ENCODE measurements at places on chromosomes 7 and 10. TPM values are rescaled to one million over a fixed set of nuclear protein-coding genes. Genes with fewer than 3 reads are reported as not detected.
A peak's percentile ranks its signal among the peaks of the same experiment; 100 is the strongest.

- DNase-seq: no peak
Observed at GRCh38 chr7:158468181-158468580, 119.4 kb downstream of the PTPRN2 start.

- DNase-seq: no peak
Observed at GRCh38 chr10:7651853-7652470, 14.8 kb downstream of the ITIH5 start.

Gene PLXDC2
- total RNA-seq: 0.41 TPM

GRCh38 chr7:78370936-78371335 is 572.4 kb downstream of the PHTF2 start:
- no peak for DNase-seq

DNA sequence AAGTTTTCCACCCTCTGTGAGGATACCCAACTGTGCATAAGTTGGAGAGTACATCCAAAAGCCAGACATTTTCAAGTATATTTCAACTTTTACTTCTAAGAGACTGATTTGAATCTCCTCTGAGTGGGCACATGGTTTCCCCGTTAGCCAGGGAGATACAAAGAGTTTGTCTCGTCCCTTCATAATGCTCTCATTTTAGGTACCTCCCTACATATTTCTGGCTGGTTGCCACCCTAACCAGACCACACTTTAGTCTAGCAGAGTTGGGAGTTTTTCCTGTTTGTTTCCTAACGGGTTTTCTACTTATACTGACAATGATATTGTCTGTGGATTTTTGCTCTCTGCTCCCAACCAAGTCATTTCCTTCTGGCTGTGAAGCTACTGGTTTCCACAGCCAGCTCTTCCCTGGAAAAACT is 180.3 kb downstream of the CCDC71L start:
- DNase-seq: no peak

DNA sequence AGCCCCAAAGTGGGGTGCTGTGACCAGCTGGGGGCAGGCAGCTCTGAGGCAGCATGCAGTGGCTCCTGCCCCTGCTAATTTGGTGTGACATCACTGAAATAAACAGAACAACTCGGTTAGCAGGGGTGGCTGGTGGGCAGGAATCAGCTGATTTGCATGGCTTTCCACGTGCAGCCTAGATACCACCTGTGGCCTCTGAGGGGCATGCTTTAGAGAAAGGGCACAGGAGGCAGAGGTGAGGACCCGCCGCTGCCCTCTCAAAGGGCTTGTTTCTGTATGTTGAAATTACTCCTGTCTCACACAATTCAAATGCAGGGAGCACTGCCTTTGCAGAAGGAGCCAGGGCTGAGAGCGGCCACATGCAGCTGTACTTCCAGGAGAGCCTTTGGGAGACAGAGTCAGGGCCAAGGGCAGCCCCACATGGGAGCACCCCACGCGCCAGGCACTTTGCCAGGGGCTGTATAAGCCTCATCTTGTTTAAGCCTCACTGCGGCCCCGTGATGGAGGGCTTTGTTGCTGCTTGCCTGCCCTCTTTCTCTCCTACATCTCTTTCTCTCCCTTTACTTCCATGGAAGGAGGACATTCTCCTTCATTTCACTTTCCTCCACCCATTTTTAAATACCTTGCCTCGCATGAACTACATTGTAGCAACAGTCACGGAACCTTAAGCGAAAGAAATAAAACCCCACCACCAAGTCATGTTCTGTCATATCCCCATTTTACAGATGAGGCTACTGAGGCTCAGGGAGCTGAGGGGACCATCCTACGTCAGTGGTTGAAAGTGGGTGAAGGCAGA is 137.7 kb downstream of the ZMIZ1 start:
- DNase-seq: no peak

DNA sequence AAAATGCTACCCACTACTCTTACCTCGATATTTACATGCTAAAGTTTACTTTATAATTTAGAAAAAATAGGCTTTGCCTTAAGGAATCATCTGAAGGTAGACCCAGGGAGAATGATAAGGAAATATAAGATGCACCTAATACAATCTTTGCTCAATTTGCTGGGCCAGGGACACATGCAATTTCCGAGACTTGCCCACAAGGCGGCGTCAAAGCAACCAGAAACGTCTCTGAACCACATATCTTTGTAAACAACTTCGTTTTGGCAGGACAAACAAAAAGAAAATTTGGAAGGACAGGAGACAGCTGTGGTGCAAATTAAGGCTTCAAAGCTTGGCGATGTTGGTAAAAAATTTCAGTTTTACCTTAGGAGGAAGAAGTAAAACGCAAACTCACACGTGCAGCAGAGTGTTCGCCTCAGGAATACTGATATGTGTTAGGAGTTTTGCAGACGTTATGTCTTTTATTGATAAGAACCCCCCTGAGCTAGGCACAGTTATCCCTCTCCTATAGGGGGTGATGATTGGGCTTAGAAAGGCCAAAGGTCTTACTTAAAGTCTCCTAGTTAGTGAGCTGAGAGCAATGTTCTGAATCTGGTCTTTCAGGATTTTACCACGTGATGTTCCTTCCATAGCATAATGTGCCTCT is 134.3 kb downstream of the PRKCQ start:
- DNase-seq: peak; percentile 76

GRCh38 chr10:132788831-132789219 is 2.9 kb upstream of the NKX6-2 start:
- DNase-seq: no peak

Gene GPR146
- total RNA-seq: 13.7 TPM

DNA sequence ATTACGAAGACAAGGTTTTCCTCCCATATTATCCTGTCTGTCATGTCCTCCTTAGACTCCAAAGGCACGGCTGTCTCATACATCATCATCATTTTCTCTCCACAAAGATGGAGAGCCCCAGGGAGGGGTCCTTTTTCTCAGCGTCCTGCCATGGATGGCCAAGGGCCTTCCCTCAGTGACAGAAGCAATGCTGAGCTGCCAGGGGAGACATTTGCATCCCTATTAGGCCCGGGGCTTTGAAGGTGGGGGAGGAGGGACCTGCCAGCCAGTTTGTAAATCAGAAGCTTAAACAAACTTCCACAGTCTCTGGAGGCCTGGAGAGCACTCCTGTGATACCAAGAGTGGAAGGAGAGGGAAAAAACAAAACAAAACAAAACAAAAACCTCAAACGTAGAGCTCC is 112.4 kb upstream of the ADO start:
- DNase-seq: no peak

DNA sequence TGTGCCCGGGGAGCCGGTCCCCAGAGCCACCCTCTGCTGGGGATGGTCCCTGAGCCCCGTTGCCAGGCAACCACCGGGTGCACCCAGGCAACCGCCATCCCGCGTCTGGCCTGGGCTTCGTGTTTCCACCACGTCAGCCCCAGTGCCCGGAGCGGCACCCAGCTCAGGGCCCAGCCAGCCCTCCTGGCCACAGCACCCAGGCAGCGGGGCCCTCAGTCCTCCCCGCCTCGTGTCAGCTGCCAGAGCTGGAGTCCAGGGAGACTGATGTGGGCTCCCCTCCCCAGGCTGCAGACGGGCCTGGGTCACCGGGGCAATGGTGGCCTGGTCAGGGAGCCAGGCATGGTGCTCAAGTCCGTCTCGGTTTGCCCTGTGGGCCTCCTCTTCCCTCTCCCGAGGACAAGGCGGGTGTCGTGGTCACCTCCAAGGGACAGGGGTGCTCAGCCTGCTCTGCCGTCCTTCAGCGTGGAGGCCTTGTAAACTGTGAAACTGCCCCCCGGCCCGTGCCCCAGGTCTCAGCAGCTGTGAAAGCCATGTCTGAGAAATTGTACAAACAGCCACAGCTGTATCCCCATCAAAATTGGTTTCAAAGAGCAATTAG is 72.5 kb downstream of the MICALL2 start:
- DNase-seq: no peak

Gene LIPN
- total RNA-seq: not detected

Gene LRRD1
- total RNA-seq: not detected

DNA sequence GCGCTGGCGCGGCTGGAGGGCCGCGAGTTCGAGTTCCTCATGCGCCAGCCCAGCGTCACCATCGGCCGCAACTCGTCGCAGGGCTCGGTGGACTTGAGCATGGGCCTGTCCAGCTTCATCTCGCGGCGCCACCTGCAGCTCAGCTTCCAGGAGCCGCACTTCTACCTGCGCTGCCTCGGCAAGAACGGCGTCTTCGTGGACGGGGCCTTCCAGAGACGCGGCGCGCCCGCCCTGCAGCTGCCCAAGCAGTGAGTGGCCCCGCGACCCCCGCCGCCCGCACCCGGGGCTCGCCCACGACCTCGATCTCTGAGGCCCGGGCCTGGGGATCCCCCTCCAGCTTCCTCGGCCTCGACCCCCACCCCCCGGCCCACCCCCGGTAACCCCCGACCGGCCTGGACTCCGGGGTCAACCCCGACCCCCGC is 537 bp downstream of the FOXK1 start:
- DNase-seq: peak; percentile 49

Gene PRR15
- total RNA-seq: not detected

Gene IL2RA
- total RNA-seq: 4.9 TPM

- DNase-seq: no peak
Observed at GRCh38 chr10:113159563-113159962, 209.5 kb downstream of the TCF7L2 start.

GRCh38 chr10:27680006-27680557 is 65.5 kb downstream of the MKX start:
- DNase-seq: no peak

DNA sequence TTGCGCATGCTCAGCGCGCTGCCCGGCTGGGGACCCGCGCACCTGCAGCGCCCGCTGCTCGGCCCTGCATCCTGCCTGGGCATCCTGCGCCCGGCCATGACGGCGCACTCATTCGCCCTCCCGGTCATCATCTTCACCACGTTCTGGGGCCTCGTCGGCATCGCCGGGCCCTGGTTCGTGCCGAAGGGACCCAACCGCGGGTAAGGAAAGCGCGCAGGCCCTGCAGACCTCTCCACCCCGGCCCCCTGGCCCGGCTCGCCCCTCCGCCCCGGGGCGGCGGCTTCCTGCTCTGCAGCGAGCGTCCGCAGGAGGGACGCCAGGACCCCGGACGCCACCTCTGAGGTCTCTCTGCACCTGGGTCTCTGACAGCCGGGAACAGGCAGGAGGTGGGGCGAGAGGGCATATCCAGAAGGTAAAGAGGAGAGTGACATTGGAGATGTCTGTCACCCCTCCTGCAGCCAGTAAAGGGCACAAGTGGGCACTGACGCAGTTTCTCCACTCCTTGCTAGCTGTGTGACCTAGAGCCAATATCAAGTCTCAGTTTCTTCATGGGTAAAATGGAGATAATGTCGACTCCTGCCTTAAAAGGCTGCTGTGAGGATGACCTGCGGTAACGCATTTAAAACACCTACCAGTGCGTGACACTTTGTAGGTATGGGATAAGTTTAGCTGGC is 338 bp downstream of the ATP6V0E2 start:
- no peak for DNase-seq

DNA sequence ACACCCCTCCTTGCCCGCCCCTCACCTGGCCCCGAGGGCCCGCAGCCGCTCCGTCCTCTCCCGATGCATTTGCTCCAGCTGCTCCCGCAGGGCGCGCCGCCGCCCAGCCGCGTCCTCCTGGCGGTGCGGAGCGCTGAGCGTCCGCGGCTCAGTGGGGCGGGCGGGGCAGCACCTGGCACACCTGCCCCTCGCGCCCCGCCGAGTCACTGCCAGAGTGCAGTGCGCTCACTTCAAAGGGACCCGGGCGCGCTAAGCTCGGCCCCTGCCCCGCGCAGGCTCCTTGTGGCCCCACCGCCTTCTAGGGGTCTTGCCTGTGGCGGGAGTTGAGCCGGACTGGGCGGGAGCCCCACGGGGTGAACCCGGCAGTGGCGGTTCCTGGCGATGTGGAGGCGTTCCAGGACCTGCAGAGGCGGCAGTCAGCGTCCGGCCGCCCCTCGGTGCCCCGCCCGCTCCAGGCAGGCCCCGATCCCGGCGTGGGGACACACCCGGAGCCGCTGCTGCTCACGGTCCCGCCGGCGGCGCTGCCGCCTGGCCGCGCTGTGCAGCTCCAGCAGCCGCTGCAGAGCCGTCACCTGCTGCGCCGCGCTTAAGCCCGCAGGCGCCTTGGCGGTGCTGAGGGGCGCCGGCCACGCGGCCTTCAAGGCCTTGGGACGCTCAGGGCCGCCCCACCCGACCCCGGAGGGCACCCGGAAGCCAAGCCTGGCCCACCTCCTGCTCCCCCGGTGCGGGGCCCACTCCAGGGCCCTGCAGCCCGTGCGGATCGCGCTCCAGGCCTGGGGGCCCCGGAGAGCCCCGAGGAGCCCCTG is 6.7 kb downstream of the ATP6V1F start:
- no peak for DNase-seq

Gene CXCL12
- total RNA-seq: not detected

Gene TMEM225B
- 1.0 TPM for total RNA-seq

Gene ZCCHC24
- total RNA-seq: 0.67 TPM

GRCh38 chr7:131231381-131232220 is 96.1 kb upstream of the MKLN1 start:
- DNase-seq: peak; percentile 46

Data from CD4-positive, alpha-beta T cell (primary cell).